Stimulated activated CD8-positive, alpha-beta memory T cell treated with anti-CD3 and anti-CD28 coated beads, Interleukin-15, amount 100 ng/mL, for 24 hours (primary cell): ENCODE measurements at places on chromosomes 1 and 21.

DNA sequence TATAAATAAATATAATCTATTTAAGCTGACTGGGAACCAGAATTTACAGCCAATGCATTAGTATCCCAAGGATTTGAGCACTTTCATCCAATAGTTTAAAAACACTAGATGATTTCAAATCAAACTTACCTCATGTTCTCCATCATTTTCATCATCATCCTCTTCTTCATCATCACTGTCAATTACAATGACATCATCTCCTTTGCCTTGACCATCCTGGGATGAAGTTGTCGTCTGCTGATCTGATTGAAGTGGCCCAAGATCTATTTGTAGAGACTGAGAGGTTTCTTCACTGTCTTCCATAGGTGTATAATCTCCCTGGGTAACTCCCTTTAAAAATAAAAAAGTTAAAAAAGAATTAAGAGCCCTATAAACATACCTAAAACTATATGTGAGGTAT lies 47.7 kb downstream of the TPR start:
- no peak for DNase-seq

DNA sequence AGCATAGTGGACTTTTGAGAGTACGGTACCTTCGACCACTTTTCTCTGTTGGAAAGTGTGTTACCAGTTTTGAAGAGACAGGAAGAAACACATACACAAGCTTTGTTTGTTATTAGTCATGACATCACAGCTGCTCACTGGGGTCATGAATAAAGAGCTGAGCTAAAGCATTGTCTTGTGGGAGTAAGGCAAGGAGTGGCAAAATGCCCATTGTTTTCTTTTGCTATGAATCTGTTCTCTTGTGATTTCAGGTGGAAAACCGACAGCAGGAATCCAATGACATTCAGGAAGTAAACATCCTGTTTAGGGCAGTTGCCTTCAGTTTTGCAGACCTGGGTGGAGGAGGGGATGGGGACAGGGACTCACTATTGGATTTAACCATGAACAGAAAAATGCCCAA lies 66.2 kb downstream of the RGL1 start:
- DNase-seq, result no peak

DNA sequence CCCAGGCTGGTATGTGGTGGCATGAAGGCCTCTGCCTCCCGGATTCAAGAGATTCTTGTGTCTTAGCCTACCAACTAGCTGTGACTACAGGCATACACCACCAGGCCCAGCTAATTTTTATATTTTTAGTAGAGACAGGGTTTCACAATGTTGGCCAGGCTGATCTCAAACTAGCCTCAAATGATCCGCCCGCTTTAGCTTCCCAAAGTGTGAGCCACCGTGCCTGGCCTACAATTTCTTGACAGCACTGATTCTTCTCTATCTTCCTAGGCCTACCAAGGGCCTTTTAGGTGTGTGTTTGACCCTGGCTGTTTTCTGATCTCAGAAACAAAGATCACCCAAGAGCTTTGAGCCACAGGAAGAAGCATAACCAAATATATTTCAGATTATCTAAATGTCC lies 540.8 kb upstream of the ADAMTS5 start:
- no peak for DNase-seq

DNA sequence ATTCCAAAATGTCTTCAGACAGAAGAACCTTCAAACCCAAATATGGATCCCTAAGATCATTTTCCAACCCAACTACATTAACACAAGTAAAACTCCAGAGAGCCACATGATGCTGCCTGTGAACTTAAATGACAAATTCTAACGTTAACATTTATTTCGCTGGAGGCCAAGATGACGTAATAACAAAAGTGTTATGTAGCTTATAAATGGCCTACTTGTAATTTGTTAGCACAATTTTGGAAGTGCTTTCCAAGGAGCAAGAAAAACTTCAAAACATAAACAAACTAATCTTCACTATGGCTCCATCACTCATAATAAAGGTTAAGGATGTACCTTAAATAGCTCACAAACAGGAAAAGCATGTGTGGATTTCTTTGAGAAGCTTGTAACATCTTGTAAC lies 126.7 kb downstream of the HLCS start:
- DNase-seq, result no peak

GRCh38 chr1:80392529-80392928 lies 1386.0 kb upstream of the ADGRL4 start:
- no peak for DNase-seq

- DNase-seq, result no peak
Observed at GRCh38 chr1:213050745-213051126, 305 bp upstream of the RPS6KC1 start.

GRCh38 chr21:36145259-36145658 lies 10.4 kb downstream of the CBR3 start:
- no peak for DNase-seq

- DNase-seq, result no peak
Observed at GRCh38 chr1:56972976-56973375, 7.2 kb upstream of the C8B start.
